ENCODE measurements at places on chromosomes 12 and 14.

- DNase-seq, result peak; percentile 36
These were observed 43.4 kb downstream of the ELK3 start for GRCh38 chr12:96237465-96238077.

GRCh38 chr12:39490500-39491282 is 47.8 kb upstream of the KIF21A start:
- DNase-seq, result no peak

DNA sequence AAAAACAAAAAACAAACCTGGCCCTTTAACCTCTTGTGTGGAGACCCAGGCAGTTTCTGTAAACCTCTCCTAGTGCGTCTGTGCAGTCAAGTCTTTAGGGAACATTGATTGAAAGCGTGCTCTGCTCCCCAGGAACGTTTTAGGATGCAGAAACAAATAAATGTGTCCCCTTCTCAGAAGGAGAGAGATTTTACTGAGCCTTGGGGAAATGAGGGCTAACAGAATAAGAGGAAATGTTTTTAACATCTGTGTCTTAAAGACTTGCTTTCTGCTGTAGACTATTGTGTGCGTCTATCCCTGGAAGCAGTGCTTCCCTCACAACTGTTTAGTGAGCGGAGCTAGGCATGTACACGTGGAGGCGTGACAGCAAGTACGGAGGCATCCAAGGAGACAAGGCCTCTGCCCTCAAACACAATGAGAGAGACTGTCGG is 54.3 kb downstream of the TECPR2 start:
- no peak for DNase-seq

GRCh38 chr12:5960783-5961182 is 15.7 kb upstream of the ANO2 start:
- no peak for DNase-seq

DNA sequence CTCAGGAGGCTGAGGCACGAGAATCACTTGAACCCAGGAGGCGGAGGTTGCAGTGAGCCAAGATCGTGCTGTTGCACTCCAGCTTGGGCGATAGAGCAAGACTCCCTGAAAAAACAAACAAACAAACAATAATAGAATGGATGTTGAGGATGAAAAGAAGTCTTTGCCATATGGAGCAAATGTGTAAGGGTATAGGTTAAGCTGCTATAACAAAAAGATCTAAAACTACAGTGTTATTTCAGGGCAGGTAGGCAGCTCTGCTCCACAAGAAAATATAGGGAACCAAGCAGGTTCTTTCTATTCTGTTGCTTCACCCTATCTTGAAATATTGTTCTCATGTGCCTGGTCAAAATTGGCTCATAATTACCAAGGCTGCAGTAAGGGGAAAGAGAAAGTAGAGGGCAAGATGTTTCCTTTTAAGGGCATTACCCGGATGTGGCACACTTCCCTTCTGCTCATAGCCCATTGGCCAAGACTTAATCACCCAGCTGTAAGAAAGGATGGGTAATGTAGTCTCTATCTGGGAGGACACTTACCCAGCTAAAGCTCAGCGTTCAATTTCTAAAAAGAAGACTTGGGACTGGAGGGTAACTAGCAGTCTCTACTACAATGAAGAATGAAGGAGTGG is 23.5 kb downstream of the SDSL start:
- no peak for DNase-seq

- no peak for DNase-seq
These were observed 84.2 kb downstream of the GCH1 start for GRCh38 chr14:54818201-54819133.

GRCh38 chr12:132623072-132623869 is 4.7 kb downstream of the P2RX2 start:
- no peak for DNase-seq

DNA sequence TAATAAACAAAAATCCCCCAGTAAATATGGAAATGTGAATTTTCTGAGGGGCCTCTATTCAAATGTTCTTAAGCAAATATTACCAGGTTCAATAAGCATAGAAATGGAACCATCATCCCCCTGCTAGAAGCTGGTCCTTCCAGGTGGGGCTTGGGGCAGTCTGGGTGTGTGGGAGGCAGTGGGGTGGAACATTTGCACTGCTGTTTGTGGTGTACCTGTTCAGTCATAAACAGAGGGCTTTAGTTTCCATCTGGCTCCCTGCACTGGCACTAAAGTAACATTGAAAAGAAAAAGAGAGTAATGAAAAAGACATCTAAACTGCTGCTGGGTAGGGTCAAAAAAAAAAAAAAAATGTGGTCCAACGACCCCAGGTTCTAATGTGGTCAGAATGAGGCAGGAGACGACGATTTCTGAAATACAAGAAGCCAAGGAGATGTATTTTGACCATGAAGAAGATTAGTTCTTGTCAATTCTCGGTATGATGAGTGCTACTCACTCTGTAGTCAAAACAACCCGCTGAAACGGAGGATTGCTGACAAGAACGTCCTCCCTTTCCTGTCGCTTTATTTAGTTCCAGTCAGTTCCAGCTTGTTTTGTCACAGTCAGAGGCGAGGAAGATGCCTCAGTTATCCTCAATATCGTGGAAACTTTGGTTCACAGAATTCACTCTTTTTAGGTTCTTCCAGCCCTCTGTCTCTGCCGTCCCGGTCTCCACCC is 44.2 kb upstream of the MANSC4 start:
- no peak for DNase-seq

DNA sequence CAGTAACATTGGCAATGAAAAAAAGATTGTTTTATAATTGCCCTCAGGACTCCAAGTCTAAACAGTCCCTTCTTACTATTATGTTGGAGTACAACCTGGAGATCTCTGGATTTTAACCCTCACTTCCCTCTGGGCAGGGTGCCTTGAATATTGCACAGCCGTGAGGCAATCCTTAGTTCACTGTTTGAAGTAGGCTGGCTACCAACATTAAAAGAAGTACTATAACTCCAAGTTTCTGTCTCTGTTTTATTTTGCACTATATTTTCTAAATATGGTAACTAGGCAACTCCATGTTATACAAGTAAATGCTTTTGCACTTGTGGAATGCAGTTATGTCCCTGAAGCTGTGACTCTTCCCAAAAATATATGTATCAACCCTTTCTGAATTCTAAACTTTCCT is 490.7 kb downstream of the EGLN3 start:
- no peak for DNase-seq

GRCh38 chr14:93936245-93936644 is 9.1 kb downstream of the FAM181A start:
- no peak for DNase-seq

DNA sequence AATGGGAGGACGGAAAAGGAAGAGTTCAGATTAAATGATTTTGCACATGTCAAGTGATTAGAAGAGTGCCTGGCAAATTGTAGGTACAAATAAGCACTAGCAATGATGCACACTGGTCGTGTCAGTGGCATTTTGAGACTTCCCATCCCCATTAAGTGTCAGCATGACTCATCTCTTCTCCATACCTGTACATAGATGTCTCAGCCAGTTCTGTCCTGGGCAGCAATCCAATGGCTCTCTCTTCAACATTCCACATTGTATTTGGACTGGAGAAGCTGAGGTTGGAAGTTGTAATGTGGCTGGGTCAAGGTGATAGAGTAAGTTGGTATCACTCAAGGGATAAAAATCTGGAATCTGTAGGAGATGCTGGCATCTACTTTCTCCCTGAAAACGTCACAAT is 742.7 kb downstream of the VRK1 start:
- DNase-seq, result no peak

DNA sequence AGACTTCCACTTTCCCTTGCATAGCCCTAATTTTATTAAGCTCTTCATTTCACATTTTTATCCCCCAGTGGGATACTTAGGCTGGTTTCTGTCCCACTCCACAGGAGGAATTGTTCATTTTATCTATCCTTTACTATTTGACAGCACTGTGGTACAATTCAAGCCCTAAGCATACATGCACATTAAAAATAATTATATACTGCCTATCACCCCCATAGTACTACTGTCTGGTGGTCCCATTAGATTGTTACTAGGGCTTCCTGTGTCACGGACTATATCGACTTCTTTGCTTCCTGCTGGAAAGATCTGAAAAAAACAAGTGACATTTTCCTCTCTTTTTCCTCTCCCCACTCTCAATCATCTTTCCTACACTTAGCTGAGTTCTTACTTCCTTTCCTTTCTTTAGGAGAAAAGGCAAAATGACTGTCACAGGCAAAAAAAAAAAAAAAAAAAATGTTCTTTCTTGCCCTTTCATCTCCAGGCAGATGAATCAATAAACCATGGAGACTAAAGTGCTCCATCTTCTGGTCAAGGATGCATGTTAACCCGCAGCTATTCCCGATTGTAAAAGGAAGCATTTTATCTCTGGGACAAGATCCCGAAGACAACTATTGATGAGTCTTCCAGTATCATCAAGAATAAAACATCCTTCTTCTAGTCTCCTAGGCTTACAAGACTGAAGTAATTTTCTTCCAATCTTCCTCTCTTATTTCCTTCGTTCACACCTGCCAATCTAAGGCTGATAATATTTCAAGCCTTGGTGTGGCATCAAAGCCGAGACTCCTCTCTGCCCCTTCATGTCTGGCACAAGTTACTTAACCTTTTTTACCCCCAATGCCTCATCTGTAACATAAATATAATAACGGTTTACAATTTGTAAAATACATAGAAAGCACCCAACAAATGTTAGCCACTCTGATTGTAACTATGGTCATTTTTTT is 94.4 kb upstream of the PLEKHG7 start:
- no peak for DNase-seq

- no peak for DNase-seq
These were observed 251.1 kb downstream of the MED13L start for GRCh38 chr12:116026346-116026745.

DNA sequence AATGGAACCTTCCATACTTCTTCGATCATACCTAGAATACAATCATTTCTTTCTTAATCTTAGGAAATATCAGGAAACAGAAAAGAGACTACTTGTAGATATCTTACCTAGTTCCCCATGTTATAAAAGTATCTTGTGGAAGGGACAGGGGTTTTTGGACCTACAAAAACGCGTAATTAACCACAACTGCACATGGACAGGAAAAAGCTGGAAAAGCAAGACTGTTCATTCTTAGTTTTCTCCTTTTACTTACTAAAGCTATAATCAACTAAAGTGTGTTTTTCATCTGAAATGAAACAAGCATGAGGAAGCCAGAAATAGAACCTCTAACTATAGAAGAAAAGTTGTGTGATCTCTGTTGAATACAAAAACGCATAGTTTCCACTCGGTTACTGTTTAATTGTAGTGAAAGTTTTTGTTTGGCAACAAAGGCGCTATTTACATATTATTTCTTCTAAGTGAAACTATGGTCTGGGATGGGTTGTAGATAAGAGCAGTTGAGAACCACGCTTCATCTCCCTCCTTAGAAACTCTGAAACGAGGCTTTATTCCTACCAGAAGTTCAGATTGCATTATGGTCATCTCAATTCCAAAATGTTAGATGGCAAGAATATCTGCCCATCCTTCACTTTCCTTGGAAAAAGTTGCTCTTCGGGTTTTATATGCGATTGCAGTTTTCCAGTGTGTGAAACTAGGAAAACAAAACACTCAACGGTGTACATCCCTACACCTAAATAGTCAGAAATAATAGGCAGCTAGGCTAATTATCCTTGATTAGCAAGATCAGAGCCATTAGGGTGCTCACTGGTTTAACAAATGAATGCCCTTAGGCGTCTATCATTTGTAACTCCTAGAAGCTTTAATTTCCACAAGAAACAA is 1.1 kb downstream of the BCAT1 start:
- DNase-seq, result no peak

GRCh38 chr12:96985515-96986362 is 78.7 kb downstream of the NEDD1 start:
- DNase-seq, result no peak

GRCh38 chr12:58633479-58633878 is 286.8 kb downstream of the LRIG3 start:
- DNase-seq, result no peak

DNA sequence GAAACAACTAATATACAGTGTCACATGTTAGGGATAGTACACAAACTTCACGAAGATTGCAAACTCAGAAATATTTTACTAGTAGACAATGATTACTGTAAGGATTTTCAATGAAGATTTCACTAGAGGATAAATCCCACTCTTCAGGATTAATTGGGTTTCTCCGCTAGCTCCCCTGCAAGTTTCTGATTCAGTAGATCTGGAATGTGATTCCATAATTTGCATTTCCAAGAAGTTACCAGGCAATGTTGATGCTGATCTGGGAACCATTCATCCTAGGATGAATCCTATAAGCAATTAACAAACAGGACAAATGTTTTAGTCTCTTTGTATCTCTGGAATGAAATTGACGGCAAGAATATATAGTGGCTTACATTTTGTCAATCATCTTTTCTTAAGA is 272.4 kb downstream of the ALX1 start:
- no peak for DNase-seq

- DNase-seq, result no peak
These were observed 1.1 kb upstream of the SENP1 start for GRCh38 chr12:48106681-48107613.

DNA sequence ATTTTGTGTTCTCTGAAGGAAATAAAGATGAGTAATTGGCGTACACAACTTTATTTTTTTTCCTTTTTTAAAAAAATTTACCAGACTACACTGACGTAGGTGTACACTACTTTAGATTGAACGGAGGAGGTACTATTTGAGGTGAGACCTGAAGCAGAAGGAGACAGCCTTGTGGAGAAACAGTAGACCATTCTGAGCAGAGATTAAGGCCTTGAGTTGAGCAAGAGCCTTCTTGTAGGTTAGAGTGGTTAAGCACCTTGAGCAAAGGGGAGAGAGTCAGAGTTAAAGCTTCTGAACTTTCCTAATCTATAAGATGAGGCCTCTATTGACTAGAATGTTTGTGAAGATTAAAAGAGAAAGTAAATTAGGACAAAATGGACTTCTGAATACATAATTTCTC is 2.5 kb downstream of the LEMD3 start:
- DNase-seq, result no peak

GRCh38 chr14:68787092-68787992 is 5.5 kb downstream of the ZFP36L1 start:
- DNase-seq, result no peak

GRCh38 chr12:18432206-18432605 is 170.9 kb downstream of the PIK3C2G start:
- DNase-seq, result no peak

- no peak for DNase-seq
These were observed 17.2 kb upstream of the GARIN2 start for GRCh38 chr14:67172056-67172455.

DNA sequence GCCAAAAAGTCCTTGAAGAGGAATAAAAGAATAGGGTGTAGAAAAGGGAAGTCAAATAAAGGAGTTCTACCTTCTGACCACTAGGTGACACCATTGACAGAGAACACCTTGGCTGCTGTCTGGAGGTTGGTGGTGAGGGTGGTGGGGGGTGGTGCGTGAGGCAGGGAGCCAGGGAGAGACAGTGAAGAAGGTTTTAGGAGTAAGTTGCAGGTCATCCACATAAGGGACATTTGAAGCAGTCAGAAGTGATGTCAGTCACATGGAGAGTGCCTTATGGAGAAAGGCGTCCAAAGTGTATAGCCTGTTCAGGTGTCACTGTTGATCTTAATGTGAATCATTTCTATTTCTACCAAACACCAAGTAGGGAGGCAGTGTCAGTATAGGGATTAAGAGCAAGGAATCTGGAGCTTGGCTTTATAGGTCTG is 279.3 kb upstream of the DDHD1 start:
- no peak for DNase-seq
